ENCODE measurements at places on chromosomes 2 and 18. TPM values are rescaled to one million over a fixed set of nuclear protein-coding genes. Genes with fewer than 3 reads are reported as not detected.

GRCh38 chr2:242075696-242076095 is 206.2 kb downstream of the RTP5 start:
- no peaks in the 10 kb centered on the region for H3K36me3 ChIP-seq
- DNase-seq: no peak
- H3K27ac ChIP-seq: no peak overlapping the region
- no peak overlapping the region for H3K4me3 ChIP-seq

The ABCG8 gene
- total RNA-seq: not detected

DNA sequence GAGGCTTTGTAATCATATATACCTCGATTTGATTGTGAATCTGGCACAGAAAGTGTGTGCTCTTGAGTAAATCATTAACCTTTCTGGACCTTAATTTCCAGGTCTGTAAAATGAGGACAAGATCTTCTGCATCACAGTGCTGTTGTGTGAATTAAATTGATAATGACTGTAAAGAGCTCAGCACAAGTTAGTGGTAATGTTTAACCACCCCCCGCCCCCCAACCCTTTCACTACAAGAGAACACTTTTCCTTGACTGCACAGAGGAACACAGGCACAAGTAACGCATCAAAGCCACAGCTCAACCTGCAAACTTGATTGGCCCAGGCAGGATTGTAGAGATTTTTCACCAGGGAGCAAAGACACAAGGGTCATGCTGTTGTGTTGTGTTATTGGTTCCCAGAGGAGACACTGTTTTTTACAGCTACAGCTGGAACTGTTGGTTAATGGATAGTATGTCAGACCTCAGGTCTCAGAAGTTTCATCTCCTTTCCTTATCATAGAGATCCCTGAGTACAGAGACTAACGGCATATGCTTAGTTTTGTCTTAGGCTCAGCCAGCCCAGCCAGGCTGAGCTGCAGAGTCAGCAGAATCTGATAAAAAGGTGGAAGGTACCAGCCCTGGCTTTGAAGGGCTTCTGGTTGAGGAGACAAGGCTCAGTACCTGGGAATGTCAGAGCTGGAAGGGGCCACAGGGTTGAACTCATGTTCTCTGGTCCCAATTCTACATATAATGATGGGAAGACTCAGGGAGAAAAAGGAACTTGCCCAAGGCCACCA is 10.6 kb downstream of the SETBP1 start:
- H3K36me3 ChIP-seq: no peaks in the 10 kb centered on the region
- no peaks in the 10 kb centered on the region for H3K27me3 ChIP-seq
- H3K4me3 ChIP-seq: no peak overlapping the region
- DNase-seq: no peak
- peaks cover 2% of the 10 kb centered on the region for H3K4me1 ChIP-seq
- no peak overlapping the region for H3K27ac ChIP-seq

DNA sequence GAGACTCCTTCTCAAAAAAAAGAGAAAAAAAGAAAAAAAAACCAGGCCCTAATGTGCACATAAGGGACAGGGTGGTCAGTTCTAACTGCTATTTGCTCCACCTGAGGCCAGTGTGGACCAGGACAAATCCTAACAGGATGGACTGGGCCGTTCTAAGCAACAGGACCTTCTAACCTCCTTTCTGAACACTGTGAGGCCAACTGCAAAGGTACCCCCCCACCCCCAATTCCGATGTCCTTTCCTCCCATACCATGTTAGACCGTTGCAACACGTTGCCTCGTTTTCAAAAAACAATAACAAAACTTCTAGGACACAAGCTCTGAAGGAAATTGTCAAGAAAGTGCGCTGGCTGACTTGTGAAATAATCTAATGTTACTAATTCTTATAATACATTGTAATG is 1.2 kb downstream of the THAP4 start:
- H3K36me3 ChIP-seq: peaks cover 24% of the 10 kb centered on the region
- H3K27me3 ChIP-seq: no peaks in the 10 kb centered on the region
- peak overlapping the region; percentile 84 for H3K4me3 ChIP-seq
- peaks cover 11% of the 10 kb centered on the region for H3K4me1 ChIP-seq

- H3K4me3 ChIP-seq: no peak overlapping the region
- no peak overlapping the region for H3K27ac ChIP-seq
- H3K27me3 ChIP-seq: no peaks in the 10 kb centered on the region
- no peak for DNase-seq
- 0 out of 2 replicates have a peak, but pooled peaks cover 4% of the 10 kb centered on the region for H3K4me1 ChIP-seq
These were observed 37.5 kb downstream of the KCNS3 start for GRCh38 chr2:17915811-17916518.

The CHRND gene
- not detected for total RNA-seq

- no peak for DNase-seq
- no peak overlapping the region for H3K4me3 ChIP-seq
- no peak overlapping the region for H3K27ac ChIP-seq
- H3K27me3 ChIP-seq: no peaks in the 10 kb centered on the region
- H3K4me1 ChIP-seq: no peaks in the 10 kb centered on the region
These were observed 376.6 kb downstream of the PTH2R start for GRCh38 chr2:208783184-208783583.

GRCh38 chr2:70947556-70948184 is 12.0 kb downstream of the ATP6V1B1 start:
- no peaks in the 10 kb centered on the region for H3K27me3 ChIP-seq
- no peaks in the 10 kb centered on the region for H3K4me1 ChIP-seq
- no peak overlapping the region for H3K4me3 ChIP-seq
- H3K36me3 ChIP-seq: no peaks in the 10 kb centered on the region

GRCh38 chr2:224591220-224591619 is 6.1 kb upstream of the CUL3 start:
- no peak overlapping the region for H3K4me3 ChIP-seq
- H3K27me3 ChIP-seq: no peaks in the 10 kb centered on the region
- H3K36me3 ChIP-seq: no peaks in the 10 kb centered on the region
- no peak overlapping the region for H3K27ac ChIP-seq
- no peaks in the 10 kb centered on the region for H3K4me1 ChIP-seq

- no peak for DNase-seq
- H3K4me1 ChIP-seq: no peaks in the 10 kb centered on the region
- H3K27ac ChIP-seq: no peak overlapping the region
- no peak overlapping the region for H3K4me3 ChIP-seq
These were observed 486.3 kb downstream of the NR4A2 start for GRCh38 chr2:155846259-155846658.

DNA sequence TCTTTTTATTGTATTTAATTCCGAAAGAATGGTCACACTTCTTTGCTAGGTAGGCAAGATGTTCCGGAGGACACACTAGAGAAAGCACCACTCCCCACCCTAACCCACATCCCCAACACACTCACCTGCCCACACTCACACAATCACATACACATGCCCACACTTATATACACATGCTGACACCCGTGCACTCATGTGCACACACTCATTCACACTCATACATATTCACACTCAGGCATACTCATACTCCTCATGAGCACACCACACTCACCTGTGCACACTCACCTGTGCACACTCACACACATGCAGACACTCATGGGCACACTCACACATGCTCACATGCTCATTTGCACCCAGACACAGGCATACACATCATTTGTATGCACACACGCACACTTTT is 21.4 kb downstream of the DIPK1C start:
- H3K36me3 ChIP-seq: no peaks in the 10 kb centered on the region
- H3K27ac ChIP-seq: no peak overlapping the region
- H3K27me3 ChIP-seq: no peaks in the 10 kb centered on the region

DNA sequence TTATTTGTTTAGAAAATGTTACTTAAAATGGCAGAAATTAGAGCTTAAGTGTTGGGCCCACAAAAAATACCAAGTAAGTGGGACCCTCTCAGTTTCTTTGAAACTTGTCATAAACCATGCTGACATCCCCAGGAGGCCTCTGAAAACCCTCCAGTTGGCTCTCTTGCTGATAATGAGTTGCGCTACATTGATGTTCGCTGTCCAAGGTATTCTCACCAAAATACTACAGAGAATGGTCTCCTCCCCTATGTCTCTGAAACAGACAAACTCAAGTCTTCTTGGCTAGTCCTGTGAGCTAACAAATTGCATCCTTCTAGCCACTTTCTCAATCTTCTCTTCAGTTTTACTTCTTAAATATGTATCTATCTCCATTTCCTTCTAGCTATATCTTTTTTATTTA is 669.4 kb downstream of the IRS1 start:
- no peaks in the 10 kb centered on the region for H3K36me3 ChIP-seq
- no peak overlapping the region for H3K27ac ChIP-seq
- no peak for DNase-seq
- no peaks in the 10 kb centered on the region for H3K27me3 ChIP-seq

The KDSR gene
- 24.6 TPM for total RNA-seq

The CD8A gene
- total RNA-seq: 0.15 TPM

DNA sequence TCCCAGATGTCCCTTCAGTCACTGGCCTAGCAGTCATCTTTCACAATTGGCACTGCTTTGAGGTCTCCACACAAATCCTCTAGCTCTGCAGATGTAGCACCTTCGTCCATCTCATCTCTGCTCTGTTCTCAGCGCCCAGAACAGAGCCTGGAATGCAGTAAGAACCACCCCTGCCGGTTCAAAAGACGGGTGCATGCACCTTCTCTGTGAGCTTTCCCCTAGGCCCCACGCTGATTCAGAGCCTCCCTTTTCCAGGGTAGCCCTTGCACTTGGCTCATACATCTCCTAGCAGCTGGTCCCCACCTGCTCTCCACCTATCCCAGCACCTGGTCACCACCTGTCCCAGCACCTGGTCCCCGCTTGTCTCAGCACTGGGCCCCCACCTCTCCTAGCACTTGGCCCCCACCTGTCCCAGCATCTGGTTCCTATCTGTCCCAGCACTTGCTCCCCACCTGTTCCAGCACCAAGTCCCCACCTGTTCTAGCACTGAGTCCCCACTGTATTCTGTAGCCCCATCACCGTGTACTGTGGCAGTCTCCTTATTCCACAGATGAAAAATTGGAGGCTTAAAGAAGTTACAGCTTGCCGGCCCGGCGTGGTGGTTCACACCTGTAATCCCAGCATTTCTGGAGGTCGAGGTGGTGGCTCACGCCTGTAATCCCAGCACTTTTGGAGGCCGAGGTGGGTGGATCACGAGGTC is 4.7 kb upstream of the KCNF1 start:
- no peaks in the 10 kb centered on the region for H3K36me3 ChIP-seq
- H3K27me3 ChIP-seq: peaks cover 6% of the 10 kb centered on the region
- no peaks in the 10 kb centered on the region for H3K4me1 ChIP-seq
- H3K27ac ChIP-seq: no peak overlapping the region

GRCh38 chr2:239533569-239534316 is 132.9 kb upstream of the HDAC4 start:
- H3K27me3 ChIP-seq: no peaks in the 10 kb centered on the region
- H3K27ac ChIP-seq: no peak overlapping the region
- no peak for DNase-seq
- no peaks in the 10 kb centered on the region for H3K4me1 ChIP-seq
- no peaks in the 10 kb centered on the region for H3K36me3 ChIP-seq
- no peak overlapping the region for H3K4me3 ChIP-seq

DNA sequence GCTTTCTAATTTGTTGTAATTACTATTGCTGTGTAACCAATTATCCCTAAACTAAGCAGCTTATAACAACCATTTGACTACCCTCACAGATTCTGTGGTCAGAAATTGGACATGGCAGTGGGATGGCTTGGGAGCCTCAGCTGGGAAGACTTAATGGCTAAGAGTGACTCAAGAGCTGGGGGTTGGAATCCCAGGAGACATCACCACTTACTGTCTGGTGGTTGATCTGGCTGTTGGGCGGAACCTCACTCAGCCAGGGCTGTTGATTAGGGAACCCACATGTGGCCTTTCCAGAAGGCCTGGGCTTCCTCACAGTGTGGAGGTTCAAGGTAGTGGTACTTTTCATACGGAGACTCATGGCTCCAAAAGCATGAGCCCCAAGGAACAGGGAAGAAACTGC is 49.8 kb downstream of the E2F6 start:
- H3K4me3 ChIP-seq: no peak overlapping the region
- no peak overlapping the region for H3K27ac ChIP-seq
- DNase-seq: no peak
- no peaks in the 10 kb centered on the region for H3K4me1 ChIP-seq
- H3K36me3 ChIP-seq: no peaks in the 10 kb centered on the region
- H3K27me3 ChIP-seq: peaks cover 1% of the 10 kb centered on the region

DNA sequence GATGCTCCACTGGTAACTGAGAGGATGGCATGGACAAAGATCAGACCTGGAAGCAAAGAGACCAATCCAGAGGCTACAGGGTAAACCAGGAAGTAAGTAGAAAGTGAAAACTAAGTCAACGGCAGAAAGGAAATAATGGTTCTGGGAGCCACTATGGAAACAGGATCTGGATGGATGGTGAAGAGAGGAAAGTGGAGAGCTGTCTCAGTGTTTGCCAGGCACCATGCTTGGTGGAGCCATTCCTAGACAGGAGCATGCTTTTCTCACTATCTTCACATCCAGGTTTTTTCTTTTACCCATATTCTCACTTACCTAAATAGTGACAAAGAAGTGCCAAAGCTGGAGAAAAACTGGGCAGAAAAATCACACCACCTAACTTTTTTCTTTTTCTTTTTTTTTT is 22.2 kb downstream of the ZNF521 start:
- H3K27ac ChIP-seq: no peak overlapping the region
- no peak overlapping the region for H3K4me3 ChIP-seq

The MLPH gene
- 0.40 TPM for total RNA-seq

- no peaks in the 10 kb centered on the region for H3K27me3 ChIP-seq
- H3K36me3 ChIP-seq: peaks cover 4% of the 10 kb centered on the region
- H3K4me3 ChIP-seq: peak overlapping the region; percentile 26
- peak; percentile 53 for DNase-seq
- peak overlapping the region; percentile 20 for H3K27ac ChIP-seq
These were observed 6.2 kb downstream of the PRKD3 start for GRCh38 chr2:37318401-37318800.

- peaks cover 14% of the 10 kb centered on the region for H3K36me3 ChIP-seq
- no peaks in the 10 kb centered on the region for H3K27me3 ChIP-seq
- DNase-seq: no peak
- H3K4me1 ChIP-seq: peaks cover 9% of the 10 kb centered on the region
- no peak overlapping the region for H3K27ac ChIP-seq
These were observed 118.8 kb downstream of the IKZF2 start for GRCh38 chr2:213032607-213033006.

DNA sequence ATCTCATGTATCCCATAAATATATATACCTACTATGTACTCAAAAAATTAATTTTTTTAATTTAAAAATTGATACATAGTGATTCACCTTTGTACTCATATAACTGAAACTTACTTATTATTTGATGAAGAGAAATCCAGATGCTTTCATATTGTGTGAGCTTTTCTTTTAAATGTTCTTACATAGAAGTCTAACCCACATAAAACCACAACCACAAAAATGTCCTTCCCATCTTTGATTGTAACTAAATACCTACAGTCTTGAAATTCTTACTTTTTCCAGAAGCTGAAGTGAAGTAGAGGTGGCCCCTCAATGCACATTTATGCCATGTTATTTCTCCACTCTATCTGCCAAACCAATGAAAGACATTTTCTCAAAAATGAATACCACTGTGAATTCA is 117.9 kb upstream of the COL5A2 start:
- H3K36me3 ChIP-seq: no peaks in the 10 kb centered on the region
- no peak for DNase-seq
- no peak overlapping the region for H3K4me3 ChIP-seq
- no peaks in the 10 kb centered on the region for H3K4me1 ChIP-seq
- H3K27me3 ChIP-seq: no peaks in the 10 kb centered on the region
- H3K27ac ChIP-seq: no peak overlapping the region

GRCh38 chr2:138390316-138390945 is 111.1 kb upstream of the SPOPL start:
- no peaks in the 10 kb centered on the region for H3K4me1 ChIP-seq
- no peak for DNase-seq
- H3K4me3 ChIP-seq: no peak overlapping the region
- no peak overlapping the region for H3K27ac ChIP-seq

GRCh38 chr18:7617738-7618422 is 50.8 kb downstream of the PTPRM start:
- no peaks in the 10 kb centered on the region for H3K27me3 ChIP-seq
- no peak for DNase-seq
- no peak overlapping the region for H3K27ac ChIP-seq
- no peaks in the 10 kb centered on the region for H3K4me1 ChIP-seq
- no peaks in the 10 kb centered on the region for H3K36me3 ChIP-seq
- H3K4me3 ChIP-seq: no peak overlapping the region
